ENCODE measurements at places on chromosomes 12 and 14. TPM values are rescaled to one million over a fixed set of nuclear protein-coding genes. Genes with fewer than 3 reads are reported as not detected.

Gene CLEC6A
- total RNA-seq, result not detected

Gene LRP1-AS
- total RNA-seq, result not detected

Gene VSIG10
- total RNA-seq, result 10.8 TPM

Gene KRT80
- 0.65 TPM for total RNA-seq

Gene CACNA1C
- 10.0 TPM for total RNA-seq

Gene TNFRSF1A
- 134 TPM for total RNA-seq

Gene GRIP1
- total RNA-seq, result 0.33 TPM

Gene KRT6C
- not detected for total RNA-seq

Gene KCNJ8
- total RNA-seq, result 9.1 TPM

Gene KLRC3
- total RNA-seq, result not detected

Gene ARMH4
- total RNA-seq, result 9.6 TPM

Gene ERP27
- not detected for total RNA-seq

Gene TAS2R9
- total RNA-seq, result not detected

Gene VWF
- total RNA-seq, result 0.92 TPM

Gene CLEC7A
- not detected for total RNA-seq

Gene R3HDM2
- 27.4 TPM for total RNA-seq

Gene ACYP1
- 4.7 TPM for total RNA-seq

Gene TMEM253
- not detected for total RNA-seq

Gene AHSA1
- 86.5 TPM for total RNA-seq

Gene BCL11B
- under 0.01 TPM for total RNA-seq

Gene CHST11
- 11.4 TPM for total RNA-seq

Gene ST8SIA1
- total RNA-seq, result 2.2 TPM

Gene TC2N
- total RNA-seq, result 0.26 TPM

Gene PDZRN4
- total RNA-seq, result 0.07 TPM

Gene BHLHE41
- 6.1 TPM for total RNA-seq

Gene IAPP
- total RNA-seq, result 0.10 TPM

Gene MUCL1
- total RNA-seq, result not detected

Gene CYP46A1
- 0.33 TPM for total RNA-seq

Gene CLECL1
- not detected for total RNA-seq

Gene ANO2
- 0.07 TPM for total RNA-seq

Gene CPNE6
- total RNA-seq, result not detected

Gene DEPDC4
- total RNA-seq, result 1.1 TPM

Gene CLEC1B
- not detected for total RNA-seq
